ENCODE measurements at places on chromosomes 5 and 9.

DNA sequence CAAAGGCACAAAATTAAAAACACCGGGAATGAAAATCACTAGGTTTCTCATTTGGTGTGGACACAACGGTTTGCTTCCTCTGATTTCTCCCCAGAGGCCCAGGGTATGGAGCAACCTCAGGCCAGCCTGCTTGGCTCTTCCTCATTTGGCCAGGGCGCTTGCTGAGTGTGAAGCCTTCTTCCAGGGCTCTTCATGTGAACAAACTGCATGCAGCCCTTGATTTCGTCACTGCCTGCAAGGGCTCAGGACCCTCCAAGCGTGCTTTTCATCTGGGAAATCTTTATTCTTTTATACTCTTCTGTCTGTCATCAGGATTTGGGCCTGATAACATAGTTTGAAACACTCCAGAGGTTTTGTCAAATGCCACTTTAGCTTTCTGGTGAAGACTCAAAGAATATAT is 122.6 kb upstream of the KLF4 start:
- no peak for DNase-seq

GRCh38 chr5:157665467-157666070 is 5.8 kb upstream of the C5orf52 start:
- peak; percentile 90 for DNase-seq

DNA sequence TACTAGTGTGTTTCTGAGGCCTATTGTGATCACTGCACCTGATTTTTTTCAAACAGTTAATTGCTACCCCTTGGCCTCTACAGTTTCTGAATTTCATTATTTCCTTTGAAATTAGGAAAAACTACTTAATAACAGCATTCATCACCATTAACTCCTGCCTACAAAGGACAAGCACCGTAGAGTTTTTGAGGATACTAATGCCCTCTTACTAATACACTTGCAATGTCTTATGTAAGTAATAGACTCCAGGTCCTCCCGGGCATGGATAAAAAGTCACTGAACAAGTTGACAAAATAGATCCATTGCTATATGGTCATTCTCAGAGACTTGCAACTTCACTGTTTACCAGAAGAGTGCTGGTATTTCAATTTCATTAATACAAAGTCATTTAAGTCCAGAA is 1172.5 kb downstream of the CDH12 start:
- peak; percentile 51 for DNase-seq

DNA sequence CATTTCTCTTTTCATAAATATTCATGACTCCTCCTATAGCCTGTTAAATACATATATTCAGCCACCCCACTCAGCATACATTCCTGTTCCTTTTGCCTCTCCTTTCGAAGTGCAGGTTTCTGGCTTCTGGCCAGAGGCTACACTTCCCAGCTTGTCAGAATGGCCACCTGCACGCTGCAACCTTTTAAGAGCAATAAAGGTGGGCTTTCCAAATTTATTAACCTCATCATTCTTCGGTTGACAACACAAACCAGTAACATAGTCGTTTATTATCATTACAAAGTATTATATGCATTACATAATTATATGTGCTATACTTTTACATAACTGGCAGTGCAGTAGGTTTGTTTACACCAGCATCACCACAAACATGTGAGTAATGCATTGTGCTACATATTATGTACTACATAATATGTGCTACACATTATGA is 16.5 kb upstream of the TMEM171 start:
- DNase-seq, result no peak

DNA sequence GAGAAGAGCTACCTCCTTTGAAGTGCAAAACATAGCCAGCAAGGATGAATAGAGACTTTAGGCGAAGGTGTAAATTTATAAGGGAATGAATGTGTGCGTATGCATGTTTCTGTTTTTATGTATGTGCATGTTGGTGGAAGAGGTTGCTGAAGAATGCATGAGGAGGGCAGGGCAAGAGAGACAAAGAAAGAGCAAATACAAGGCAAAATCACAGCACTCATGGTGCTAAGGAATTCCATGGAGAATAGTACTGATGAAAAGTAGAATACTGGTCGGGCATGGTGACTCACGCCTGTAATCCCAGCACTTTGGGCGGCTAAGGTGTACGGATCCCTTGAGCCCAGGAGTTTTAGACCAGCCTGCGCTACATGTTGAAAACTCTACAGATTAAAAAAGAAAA is 762.1 kb upstream of the PTPRD start:
- DNase-seq, result no peak

- DNase-seq, result no peak
Observed at GRCh38 chr5:117255211-117256027, 680.8 kb upstream of the SEMA6A start.

DNA sequence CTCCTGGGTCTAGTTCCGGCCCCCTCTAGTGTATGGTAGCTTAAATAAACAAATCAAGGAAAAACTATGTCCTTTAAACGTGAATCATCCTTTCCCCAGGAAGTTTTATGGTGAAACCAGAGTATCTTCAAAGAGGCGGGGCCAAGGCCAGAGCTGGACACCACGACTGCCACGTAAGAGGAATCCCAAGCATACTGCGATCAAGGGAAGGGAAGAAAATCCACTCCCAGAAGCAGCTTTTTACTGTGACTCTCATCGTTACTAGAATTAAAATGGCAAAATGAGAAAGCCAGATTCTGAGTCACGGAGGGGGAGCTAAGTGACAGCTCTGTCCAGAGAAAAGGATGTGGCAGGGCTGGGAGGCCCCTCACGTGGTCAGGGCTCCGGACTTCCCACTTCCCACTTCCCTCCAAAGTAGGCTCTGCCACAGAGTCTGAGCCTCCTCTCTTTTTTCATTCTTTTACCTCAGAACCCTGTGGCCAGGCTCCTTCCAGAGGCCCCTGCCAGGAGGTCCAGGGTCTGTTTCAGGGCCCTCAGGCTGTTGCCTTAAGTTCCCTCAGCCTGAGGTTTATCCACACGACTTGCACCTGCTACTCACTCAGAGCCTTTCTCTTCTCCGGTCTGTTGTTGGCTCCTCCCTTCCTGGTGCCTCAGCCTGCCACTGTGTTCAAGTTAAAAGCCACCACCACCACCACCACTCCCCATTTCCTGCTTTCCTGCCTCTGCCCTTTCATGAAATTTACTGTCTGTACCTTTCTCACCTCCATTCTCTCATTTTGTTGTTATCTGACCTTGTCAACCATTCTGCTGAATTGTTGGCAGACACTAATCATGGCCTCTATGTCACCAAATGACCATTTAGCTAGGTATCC is 1.4 kb upstream of the GLRX start:
- DNase-seq, result peak; percentile 97

- DNase-seq, result peak; percentile 54
Observed at GRCh38 chr9:15642369-15642962, 89.6 kb downstream of the CCDC171 start.

DNA sequence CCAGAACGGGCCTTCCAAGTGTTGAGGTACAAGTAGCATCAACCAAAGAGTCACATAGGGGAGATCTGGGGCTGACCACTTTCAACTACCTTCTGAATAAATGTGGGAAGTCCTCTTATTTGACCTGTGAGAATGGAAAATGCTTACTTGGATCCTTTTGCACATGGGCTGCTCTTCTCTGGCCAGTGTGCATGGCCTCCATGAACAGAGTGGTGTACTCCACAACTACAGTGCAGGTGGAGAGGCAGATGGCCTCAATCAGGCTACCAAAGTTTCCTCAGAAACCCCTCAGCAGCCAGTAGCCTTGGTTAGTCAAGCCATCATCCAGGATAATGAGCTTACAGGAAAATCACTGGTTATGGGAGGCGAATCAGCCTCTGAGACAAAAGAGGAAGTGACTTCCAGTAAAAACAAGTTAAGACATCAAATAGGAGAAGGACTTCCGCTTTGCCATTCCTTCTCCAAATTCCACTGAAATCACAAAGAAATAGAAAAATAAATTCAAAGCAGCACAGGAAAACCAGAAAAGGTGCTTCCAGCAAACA is 18.3 kb upstream of the FCHO2 start:
- no peak for DNase-seq

DNA sequence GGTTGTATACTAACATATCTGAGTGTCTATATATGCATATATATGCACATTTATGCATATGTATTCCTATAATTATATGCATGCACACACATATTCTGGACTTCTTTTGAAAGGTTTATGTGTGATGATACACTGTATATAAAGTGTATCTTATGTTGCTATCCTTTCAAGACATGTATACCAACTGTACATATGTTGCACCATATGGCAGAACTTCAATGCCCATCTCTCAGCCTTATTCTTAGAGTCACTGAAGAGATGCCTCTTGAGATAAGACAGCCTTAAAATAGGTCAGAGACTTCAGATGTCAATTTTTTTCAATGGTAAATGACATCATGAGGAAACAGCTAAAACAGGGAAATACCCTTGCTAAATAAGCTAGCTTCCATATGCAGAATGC is 461.4 kb downstream of the SPATA31D1 start:
- no peak for DNase-seq

DNA sequence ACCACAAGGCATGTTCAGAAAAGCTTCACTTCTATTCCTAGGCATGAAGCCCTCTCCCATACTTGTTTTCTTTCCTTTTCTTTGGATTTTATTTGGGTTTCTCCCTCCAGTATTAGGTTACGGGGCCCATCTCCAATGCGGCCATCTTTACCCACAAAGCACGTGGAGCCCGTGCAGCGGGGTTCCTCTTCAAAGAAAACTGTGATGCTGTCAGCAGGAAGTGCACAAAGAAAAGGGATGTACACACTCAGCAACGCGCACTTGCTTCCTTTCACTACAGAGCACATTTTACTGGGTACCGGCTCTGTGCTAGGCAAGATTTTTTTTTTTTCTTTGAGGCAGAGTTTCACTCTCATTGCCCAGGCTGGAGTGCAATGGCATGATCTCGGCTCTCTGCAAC is 106.6 kb downstream of the COL23A1 start:
- DNase-seq, result no peak

GRCh38 chr5:137442660-137443059 is 56.5 kb downstream of the SPOCK1 start:
- DNase-seq, result no peak

DNA sequence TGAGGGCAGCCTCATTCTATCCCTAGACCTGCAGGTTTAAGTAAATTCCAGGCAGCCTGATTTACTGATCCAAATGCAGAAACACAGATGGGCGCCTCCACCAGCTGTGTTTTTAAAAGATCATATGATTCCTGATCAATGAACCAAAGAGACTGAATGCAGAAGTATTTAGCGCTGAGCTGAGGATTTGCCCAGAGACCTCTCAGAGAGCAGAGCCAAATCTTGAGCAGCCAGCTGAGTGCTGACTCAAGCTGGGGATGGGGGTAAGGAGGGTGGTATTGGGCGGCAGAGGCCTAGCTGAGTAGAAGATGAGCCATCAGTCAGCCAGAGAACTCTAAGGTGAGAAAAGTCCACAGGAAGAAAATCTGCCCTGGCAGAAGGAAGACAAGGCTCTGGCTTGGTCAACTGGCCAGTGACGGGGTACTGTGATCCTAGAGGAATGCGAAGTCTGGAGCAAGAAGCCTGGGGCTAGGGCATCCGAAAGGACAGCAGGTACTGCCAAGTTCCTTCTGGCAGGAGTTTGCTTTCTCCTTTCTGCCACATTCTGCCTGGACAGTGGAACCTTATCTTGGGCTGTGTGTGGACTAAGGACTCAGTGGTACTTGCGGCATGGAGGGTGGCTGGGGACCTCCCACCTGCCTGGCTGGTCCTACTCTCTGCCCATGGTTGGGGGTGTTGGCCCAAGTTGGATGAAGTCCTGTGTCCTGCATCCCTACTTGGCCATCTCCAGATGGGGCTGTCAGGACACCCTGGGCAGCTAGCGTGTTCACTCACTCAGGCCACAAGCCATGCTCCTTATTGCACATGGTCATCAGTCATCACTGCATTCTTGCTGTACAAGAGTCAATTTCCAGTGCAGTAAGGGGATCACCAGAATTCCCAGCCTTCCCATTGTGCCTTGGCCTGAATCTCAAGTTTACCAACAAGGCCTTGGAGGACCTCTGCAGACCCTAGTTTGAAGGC is 34.5 kb upstream of the CDKN2AIPNL start:
- DNase-seq, result no peak

- no peak for DNase-seq
Observed at GRCh38 chr9:113326230-113326629, 13.8 kb downstream of the WDR31 start.

DNA sequence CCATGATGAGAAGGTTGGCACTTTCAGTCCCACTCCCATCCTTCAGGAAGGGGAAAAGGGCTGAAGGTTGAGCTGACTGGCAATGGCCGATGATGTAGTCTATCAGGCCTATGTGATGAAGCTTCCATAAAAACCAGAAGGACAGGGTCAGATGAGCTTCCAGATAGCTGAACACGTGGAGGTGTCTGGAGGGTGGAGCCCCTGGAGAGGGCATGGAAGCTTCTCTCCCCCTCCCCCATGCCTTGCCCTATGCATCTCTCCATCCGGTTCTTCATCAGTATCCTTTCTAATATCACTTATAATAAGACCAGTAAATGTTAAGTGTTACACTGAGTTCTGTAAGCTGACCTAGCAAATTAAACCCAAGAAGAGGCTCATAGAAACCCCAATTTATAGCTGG is 32.6 kb upstream of the SMU1 start:
- DNase-seq, result no peak

- no peak for DNase-seq
Observed at GRCh38 chr9:15492485-15493150, 18.2 kb downstream of the PSIP1 start.

GRCh38 chr9:126451316-126451885 is 124.8 kb downstream of the MVB12B start:
- DNase-seq, result no peak

- no peak for DNase-seq
Observed at GRCh38 chr9:94533601-94534000, 21.3 kb upstream of the PCAT7 start.

DNA sequence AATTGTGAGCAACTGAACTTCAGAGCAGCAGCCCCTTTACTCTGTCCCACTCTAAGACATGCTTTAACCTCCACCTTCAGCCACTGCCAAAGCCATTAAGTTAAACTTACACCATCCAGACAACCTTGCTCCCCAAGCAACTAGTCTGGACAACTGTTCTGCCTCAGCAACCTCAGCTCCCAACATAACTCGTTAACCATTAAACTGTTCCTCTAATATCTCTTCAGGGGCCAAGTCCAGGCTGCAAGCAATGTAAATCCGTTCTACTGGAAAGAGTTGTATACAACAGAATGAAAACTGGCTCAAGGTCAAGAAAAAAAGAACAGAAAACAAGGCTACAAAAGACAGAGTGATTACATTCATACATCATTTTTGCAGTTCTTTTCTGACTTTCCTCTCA is 131.7 kb upstream of the TARS1 start:
- DNase-seq, result peak; percentile 48

- DNase-seq, result no peak
Observed at GRCh38 chr5:123099514-123100151, 10.6 kb downstream of the PRDM6 start.

DNA sequence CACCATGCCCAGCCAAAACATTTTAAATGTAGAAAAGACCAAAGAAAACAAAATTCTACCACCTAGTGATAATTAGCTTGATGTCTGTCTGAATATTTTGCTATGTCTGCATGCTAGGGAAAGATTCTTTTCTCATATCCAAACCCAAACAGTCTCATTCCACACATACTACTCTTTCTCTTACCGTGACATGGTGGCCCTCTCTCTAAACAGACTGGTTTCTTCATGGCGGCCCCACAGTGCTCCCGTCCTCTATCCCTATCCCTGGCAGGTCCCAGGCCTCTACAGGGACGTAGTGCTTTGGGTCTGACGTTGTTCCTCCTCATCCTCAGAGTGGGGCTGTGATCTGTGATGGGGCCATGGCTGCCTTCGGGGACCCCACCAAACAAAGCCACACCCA is 8.1 kb downstream of the CORO2A start:
- DNase-seq, result no peak
